ENCODE measurements at places on chromosomes 11 and 22.

GRCh38 chr11:35641964-35642363 lies 20.6 kb upstream of the TRIM44 start:
- no peak for DNase-seq

GRCh38 chr22:39238101-39238466 lies 6.7 kb downstream of the PDGFB start:
- no peak for DNase-seq

- no peak for DNase-seq
Observed at GRCh38 chr11:110883256-110883655, 171.0 kb upstream of the ARHGAP20 start.

- DNase-seq, result no peak
Observed at GRCh38 chr11:69727266-69727665, 23.4 kb upstream of the FGF19 start.

GRCh38 chr11:118406599-118407166 lies 5.3 kb downstream of the ATP5MG start:
- no peak for DNase-seq

GRCh38 chr11:75141166-75141565 lies 9.7 kb upstream of the SLCO2B1 start:
- DNase-seq, result no peak

- no peak for DNase-seq
Observed at GRCh38 chr22:31327806-31328543, 18.2 kb downstream of the PATZ1 start.

DNA sequence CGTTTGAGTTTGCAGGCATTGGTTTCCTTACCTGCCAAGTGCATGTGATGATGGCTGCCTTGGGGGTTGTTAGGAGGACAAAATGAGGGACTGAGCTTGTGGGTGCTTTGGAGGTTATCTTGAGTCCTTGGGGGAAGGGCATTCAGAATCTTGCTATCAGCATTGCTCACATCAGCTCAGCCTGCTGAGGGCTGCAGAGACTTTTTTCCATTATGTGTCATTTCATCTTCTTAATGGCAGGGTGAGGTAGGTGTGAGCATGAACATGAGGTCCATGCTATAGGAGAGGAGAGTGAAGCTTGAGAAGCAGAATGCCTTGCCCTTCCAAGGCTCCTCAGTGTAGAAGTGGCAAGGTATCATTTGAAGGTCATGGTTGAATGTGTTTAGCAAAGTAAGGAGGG lies 112.3 kb downstream of the MIAT start:
- DNase-seq, result no peak

DNA sequence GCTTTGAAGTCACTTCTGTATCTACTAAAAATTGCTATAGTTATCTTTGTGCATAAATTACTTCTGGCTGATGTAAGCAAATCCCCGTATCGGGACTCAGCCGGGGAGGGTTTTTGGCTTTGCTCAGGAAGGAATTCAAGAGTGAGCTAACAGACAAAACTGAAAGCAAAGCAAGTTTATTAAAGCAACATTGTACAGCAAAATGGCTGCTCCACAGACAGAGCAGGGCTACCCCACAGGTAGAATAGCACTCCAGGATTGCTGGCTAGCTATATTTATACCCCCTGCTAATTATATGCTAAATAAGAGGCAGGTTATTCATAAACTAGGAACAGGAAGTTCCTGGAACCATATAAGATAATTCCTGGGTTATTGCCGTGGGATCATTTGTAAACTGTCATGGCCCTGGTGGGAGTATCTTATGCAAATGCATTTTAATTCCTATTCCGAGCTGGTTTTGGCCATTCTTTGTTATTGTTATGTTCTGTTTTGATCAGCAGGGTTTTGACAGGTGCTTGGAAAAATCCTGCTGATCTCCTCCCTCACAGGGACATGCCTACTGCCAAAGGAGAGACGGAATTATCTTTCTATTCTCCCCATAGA lies 15.2 kb downstream of the MIF start:
- no peak for DNase-seq

DNA sequence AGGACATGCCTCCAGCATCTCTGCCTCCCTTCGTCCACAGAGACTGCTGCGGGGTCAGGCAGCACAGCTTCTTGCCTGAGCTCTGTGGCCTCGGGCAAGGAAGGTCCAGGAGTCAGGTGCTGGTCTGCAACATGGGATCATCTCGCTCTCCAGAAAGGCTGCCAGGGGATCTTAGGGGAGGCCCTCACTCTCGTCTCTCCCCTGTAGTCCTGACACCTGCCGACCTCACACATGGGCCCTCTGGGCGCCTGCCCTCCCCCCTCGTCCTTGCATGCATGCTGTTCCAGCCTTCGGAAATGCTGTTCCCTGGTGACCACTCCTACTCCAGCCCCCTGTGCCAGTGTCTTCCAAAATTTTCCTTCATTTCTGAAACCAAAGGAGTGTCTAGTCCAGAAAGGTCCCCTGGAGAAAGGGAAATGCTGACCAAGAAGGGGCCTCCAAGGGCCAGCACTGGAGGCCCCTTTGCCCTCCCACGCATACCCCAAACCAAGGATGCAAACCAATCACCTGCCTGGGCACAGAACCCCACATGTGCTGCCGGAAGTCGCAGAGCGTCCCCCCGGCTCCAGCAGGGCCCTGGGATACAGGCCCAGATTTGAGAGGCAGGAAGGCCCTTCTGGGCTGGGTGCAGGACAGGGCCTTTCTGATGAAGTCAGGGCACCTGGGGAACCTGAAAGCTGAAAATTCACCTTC lies 41.0 kb downstream of the IGF2 start:
- no peak for DNase-seq

GRCh38 chr11:128324051-128324481 lies 263.3 kb downstream of the ETS1 start:
- DNase-seq, result no peak

DNA sequence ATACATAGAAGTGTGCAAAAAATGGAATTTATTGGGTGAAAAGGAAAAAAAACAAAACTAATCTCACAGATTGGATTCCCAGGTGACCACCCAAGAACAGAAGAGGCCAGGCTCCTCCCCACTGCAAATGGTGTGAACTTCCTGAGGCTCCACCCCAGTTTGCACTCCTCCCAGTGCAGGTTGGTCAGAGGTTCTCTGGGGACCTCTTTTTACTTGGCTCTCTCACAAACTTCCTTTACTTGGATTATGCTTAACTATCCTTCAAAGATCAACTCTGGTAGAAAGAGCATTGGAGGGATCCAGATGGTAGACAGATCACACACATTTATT lies 138.9 kb upstream of the CCDC90B start:
- no peak for DNase-seq

DNA sequence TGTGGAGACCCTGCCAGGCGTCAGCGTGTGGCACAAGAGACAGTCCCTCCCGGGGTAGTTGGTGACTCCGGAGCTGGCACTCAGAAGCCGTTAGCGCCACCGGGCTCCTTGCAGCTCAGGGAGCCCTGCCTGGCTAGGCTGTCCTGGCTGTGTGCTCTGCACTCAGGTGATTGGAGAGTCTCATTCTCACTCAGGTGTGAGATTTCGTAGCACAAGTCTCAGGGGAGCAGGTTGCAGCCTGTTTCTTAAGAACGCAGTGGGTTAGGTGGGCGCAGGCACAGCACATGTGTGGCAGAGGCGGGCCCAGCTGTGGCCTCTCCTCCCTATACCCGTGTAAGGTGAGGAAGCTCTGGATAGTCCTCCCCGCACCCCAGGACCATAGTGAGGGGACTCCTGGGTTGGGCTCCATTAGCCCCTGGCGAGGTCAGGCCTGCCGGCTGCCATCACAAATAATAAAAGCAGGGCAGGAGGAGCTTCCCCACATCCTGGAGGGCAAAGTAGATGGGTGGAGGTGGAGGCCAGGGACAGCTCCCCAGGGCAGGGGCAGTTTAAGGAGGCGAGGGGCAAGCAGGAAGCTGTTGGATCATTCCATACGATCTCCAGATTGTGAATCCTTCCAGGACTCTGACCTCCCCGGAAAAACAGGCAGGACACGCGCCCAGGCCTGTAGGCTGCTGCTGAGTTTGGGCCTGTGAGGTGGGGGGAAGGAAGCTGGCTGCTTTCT lies 39.4 kb downstream of the SBF1 start:
- DNase-seq, result no peak

- DNase-seq, result no peak
Observed at GRCh38 chr22:26466196-26466595, 17.4 kb downstream of the HPS4 start.

DNA sequence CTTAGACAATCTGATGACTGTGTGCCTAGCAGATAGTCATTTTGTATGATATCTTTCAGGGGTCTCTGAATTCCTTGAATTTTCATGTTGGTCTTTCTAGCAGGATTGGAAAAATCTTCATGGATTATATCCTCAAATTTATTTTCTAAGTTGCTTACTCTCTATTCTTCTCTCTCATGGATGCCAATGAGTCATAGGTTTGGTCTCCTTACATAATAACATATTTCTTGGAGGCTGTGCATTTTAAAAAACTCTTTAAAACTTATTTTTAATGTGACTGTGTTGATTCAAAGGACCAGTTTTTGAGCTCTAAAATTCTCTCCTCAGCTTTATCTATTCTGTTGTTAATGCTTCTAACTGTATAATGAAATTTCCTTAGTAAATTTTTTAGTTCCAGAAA lies 198.7 kb downstream of the AASDHPPT start:
- DNase-seq, result no peak

- no peak for DNase-seq
Observed at GRCh38 chr22:44362249-44363012, 49.7 kb upstream of the SHISAL1 start.

GRCh38 chr11:128473636-128474035 lies 113.7 kb downstream of the ETS1 start:
- DNase-seq, result no peak

DNA sequence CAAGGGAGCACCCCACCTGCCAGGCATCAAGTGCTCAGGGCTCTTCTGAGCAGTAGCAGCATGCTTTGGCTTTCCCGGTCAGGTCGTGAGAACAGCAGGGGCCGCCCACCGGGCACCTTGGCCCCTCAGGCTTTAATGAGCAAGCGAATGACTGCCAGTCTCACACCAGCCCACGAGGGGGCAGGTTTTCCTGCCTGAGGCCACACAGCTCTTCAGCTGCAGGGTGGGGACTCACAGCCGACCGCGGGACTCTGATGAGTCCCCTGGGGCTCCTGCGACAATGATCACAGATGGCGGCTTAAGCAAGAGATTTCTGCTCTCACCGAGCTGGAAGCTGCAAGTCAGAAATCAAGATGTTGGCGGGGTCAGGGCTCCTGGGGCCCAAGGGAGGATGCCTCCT lies 14.3 kb upstream of the FGF19 start:
- DNase-seq, result no peak

- no peak for DNase-seq
Observed at GRCh38 chr11:132134322-132134721, 763.9 kb downstream of the NTM start.

GRCh38 chr11:22774716-22775115 lies 54.9 kb downstream of the SVIP start:
- no peak for DNase-seq

GRCh38 chr11:833114-833791 lies 501 bp downstream of the CD151 start:
- DNase-seq, result no peak

- DNase-seq, result no peak
Observed at GRCh38 chr11:8180469-8180868, 11.6 kb upstream of the RIC3 start.

GRCh38 chr22:36775586-36775963 lies 344 bp downstream of the IFT27 start:
- peak; percentile 53 for DNase-seq

DNA sequence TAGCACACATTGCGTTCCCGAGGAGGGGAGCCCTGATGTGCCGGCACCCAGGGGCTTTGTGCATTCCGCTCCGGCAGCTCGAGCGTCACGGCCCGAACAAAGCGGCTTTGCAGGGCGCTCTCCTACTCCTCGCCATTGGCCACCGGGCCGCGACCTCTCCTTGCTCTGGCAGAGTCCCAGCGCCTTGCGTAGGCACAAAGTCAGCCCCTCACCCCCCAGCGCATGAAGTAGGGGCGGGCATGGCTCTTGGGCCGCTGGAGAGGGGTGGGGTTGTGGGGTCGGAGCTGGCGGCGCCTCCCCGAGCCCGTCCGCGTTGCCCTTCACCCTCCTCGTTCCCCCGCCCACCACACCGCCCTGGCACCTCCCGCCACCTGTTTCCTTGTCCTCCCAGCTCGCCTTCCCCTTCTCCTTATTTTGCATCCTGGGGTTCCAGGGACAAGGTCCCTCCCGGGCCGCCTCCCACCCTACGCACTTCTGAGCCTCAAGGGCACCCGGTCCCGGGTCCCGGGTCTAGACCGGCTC lies 753 bp upstream of the PPARA start:
- no peak for DNase-seq

DNA sequence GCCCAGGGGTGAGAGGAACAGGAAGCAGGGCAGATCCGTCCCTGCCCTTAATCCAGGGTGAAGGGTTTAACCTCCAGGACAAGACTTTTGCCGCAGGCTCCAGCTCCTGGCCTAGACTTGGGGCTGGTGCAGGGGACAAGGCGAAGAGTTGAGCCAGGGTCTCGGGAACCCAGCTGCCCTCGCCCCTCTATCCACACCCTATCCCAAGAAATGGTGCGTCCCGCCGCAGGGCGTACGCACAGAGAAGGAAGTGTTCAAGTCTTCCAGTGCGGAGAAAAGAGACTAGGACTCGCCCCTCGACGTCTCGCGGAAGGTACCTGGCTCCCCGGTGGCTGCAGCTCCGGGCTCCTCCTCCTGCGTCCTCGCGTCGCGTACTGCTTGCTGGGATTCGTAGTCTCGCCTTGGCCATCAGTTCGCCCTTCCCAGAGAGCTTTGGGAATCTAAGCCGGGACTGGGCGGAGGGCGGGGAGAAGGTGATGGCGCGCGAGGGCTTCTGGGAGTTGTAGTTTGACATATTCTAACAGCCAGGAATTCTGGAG lies at the start of gene ZMAT5:
ZMAT5 (minus strand) TSS at position 376 of the 539 bp plus-strand sequence. CDS start 18,463 bp downstream, outside the sequence.
- peak; percentile 96 for DNase-seq

DNA sequence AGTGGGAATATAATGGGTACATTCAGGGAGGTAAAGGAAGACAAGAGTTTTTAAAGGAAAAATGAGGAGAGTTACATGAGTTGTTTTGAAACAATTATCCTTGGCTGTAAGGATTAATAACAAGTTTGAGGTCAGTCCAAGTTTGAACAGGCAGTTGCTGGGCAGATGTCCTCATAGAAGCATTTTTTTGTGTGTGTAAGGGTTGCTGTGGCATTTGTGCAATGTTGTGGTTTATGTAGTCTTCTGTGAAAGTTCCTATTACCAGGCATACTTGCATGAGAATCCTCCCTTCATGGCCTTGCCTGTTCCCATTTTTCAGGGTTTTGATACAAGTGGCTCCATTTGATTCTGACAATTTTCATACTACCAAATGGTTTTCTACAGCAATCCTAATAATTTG lies 400.2 kb downstream of the KCNA4 start:
- no peak for DNase-seq

- DNase-seq, result no peak
Observed at GRCh38 chr11:69447786-69448185, 33.7 kb upstream of the LINC01488 start.

- DNase-seq, result no peak
Observed at GRCh38 chr11:120256178-120256577, 16.2 kb downstream of the POU2F3 start.

DNA sequence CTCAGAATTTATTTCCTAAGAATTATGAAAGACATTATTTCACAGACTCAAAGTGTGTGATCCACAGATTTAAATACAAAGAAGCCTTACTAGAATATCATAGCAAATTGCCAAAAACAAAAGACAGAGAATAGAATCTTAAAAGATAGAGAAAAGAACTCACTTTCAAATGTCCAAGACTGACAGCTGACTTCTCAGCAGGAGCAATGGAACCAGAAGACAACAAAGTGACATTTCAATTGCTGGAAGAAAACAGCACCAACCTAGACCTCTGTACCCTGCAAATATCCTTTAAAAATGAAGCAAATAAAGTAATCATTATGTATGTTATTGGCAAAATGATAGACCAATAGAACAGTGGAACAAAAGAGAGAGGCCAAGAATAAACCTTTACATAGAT lies 109.2 kb downstream of the TTC17 start:
- DNase-seq, result no peak

All from amygdala (tissue), 56 donors.